LoVo (cell line): ENCODE measurements at places on chromosomes 2 and 18.
A peak's percentile ranks its signal among the peaks of the same experiment; 100 is the strongest.

DNA sequence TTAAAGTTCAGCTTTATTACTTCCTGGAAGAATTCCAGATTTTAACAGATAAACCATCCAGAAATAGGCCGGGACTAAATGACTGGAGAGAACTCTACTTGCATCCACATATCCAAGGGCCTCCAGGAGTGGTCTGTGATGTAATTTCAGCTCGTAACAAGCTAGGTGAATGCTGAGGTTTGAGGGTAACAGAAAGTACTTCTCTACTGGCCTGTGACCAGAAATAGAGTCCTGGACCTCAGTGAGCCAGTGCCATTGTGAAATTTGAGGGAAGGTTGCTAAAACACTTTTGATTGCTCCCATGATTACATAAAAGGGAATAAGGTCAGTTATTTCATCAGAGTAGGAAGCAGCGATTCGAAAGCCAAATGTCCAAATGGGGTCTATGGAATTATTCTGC is 158.1 kb downstream of the DOCK10 start:
- DNase-seq = no peak

- no peak for DNase-seq
Observed at GRCh38 chr2:85949280-85949679, 60.5 kb upstream of the ST3GAL5 start.

- no peak for DNase-seq
Observed at GRCh38 chr2:121236101-121236640, 48.8 kb downstream of the TFCP2L1 start.

GRCh38 chr2:200348897-200349563 is 42.5 kb downstream of the SPATS2L start:
- DNase-seq = no peak

DNA sequence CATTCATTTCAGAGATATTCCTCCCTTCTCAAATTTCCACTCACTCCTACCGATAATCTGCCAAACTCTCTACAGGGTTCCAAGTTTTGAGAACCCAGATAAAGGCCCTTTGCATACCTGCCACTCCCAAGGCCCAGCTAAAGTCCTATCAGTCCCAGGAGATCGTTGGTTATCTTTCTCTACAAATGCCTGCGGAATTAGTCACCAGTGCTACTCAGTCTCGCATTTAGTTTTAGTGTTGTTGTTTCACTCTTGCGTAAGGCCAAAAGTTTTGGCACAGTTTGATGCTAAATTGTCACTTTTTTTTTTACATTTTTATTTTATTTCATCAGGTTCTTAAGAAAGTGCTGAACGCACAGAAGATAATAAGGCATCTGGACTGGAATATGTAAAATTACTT is 29.2 kb upstream of the SETBP1 start:
- DNase-seq = peak; percentile 23

DNA sequence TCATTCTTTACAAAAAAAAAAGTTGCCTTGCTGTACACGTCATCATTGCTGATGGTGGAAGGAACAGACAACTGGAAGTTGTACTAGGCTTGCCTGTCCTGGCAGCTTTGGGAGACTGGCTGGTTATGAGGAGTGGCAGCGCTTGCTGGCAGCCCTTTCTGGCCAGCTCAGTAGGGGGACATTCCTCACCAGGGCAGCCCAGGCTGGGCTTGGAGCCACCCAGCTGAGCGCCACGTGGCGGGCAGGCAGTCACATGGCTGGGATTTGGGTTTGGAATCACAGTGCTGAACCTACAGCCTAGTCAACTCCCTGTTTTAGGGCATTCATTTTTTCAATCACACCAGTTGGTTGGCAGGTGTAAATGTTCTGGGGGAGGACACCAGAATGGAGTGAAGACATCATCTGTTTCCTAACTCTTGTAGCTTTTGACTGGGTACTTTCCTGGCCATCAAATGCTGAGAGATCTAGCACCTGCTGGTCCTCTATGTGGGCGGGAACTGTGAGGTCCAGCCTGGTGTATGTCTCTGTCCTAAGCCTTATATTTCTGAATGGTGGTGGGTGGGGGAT is 139.3 kb downstream of the SETBP1 start:
- DNase-seq = no peak

DNA sequence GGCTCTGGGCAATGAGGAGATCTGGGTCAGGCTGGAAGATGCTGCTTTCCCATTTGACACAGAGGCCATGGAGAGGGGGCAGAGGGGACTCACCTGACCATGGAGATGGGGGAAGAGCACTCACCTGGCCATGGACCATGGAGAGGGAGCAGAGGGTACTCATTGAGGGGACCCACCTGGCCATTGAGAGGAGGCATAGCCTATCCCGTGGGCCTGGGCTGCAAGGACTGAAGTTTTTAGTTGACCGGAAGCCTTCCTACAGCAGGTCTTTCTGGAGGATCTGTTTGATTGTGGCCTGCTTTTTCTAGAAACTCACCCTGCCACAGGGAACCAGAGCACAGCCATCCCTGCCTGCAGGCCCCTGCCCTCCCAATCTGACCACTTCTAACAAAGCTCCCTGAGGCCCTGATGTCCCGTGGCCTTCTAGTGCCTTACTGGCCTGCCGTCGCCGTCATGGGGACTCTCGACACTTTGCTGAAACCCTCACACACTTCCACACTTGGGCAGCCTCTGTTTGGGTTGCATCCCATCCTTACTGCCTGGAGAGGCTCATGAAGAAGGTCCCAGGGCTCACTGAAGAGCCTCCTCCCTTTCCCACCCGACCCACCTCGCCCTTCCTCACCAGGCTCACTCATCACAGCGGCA is 5.1 kb upstream of the PROM2 start:
- DNase-seq = no peak

DNA sequence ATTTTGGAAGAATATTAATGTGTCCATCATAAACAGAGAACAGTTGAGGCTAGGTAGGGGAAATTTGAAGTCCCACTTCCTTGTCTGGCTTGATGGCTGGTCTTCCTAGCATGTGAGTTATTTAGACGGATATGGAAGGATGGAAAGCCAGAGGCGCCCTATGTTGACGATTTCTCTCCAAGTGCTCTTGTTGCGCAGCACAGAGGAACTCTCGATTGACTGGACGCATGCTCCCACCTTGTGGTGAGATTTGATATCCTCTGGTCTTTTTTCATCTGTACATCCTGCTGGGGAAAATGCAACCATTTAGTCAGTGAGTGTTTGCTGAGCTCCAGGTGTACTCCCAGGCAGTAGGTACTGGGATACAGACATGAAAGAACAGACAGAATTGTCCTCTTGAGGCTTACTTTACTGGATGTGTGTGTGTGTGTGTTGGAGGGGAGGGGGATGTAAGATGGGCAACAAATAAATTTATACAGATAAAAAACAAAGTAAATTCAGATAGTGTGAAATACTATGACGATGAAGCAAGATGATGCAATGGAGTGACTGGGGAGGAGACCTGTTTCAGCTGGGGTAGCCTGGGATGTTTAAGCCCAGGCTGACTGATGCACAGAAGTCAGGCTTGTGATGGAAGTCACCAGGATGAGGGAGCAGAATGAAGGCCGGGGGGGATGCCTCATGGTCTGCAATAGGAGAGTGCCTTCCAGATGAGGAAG is 137.2 kb downstream of the TRIM43 start:
- DNase-seq = peak; percentile 54

GRCh38 chr2:106638043-106638442 is 150.9 kb downstream of the CD8B2 start:
- DNase-seq = peak; percentile 25

- no peak for DNase-seq
Observed at GRCh38 chr2:36409335-36409734, 53.8 kb downstream of the CRIM1 start.

GRCh38 chr2:236403125-236403524 is 138.9 kb upstream of the ASB18 start:
- no peak for DNase-seq

GRCh38 chr2:204452464-204453023 is 92.7 kb upstream of the PARD3B start:
- DNase-seq = peak; percentile 86
